ENCODE measurements at places on chromosomes 4 and X. TPM values are rescaled to one million over a fixed set of nuclear protein-coding genes. Genes with fewer than 3 reads are reported as not detected.

Gene ZCCHC18
- polyA plus RNA-seq = 1.3 TPM

Gene DIPK2B
- polyA plus RNA-seq = 1.1 TPM

Gene DCLK2
- 0.61 TPM for polyA plus RNA-seq

DNA sequence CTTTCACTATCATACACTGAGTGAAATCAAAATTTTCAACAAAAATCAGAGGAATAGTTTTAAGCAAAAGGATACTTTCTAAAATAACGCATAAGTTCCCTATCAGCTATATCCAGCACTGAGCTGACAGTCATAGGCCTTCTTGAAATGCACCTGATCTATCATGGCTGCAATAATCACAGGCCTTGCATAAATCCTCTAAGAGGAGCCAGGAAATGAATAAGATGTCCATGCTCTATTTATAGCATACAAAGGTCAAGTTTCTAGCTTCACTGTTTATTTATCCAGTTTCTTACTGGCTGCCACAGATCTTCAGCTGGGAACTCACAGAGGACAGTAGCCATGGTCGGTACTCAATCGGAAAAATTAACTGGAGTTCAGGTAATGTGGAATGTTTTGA is 235.9 kb upstream of the DMD start:
- H3K36me3 ChIP-seq = no peaks in the 10 kb centered on the region
- H3K4me1 ChIP-seq = no peaks in the 10 kb centered on the region
- no peak overlapping the region for H3K27ac ChIP-seq
- no peak overlapping the region for H3K4me3 ChIP-seq
- no peaks in the 10 kb centered on the region for H3K27me3 ChIP-seq
- no peak for DNase-seq

DNA sequence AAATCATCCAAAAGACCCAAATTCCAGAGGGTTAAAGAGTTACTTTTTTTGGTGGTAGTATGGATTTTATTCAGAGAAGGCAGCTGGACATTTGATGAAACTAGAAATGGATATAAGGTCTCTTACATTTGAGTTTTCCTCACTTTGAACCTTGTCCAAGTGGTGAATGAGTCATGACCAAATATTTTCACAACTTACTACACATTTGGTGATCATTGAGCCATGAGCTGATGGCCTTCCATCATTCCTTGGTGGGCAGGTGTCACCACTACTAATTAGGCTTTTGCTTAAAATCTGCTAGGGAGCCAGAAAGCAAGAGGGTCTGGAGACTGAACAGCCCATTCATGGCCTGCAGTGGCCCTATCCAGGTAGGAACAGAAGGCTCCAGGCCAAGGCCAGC is 620.2 kb upstream of the INTU start:
- no peak for DNase-seq
- H3K27me3 ChIP-seq = no peaks in the 10 kb centered on the region
- no peak overlapping the region for H3K27ac ChIP-seq
- no peaks in the 10 kb centered on the region for H3K36me3 ChIP-seq
- H3K4me1 ChIP-seq = no peaks in the 10 kb centered on the region

- no peak overlapping the region for H3K27ac ChIP-seq
- DNase-seq = peak; percentile 3
- no peaks in the 10 kb centered on the region for H3K27me3 ChIP-seq
- no peaks in the 10 kb centered on the region for H3K4me1 ChIP-seq
- no peaks in the 10 kb centered on the region for H3K36me3 ChIP-seq
Observed at GRCh38 chr4:171162478-171162877, 650.7 kb upstream of the GALNTL6 start.

DNA sequence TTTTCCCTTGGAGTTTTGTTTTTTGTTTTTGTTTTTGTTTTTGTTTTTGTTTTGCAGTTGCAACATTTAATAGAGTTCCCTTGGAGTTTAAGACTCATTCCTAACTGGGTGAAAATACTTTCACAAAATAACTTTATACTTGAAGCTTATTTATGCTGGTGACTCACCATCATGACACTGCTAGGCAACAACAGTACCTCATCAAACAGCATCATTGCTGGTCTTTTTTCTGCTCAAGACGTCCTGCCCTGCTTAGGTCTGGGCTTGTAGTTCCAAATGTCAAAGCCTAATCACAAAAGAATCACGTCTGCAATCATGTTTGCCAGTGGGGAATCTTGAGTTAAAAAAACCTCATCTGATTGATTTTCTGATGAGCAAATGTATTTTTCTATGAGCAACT is 105.7 kb upstream of the PRPS2 start:
- H3K27ac ChIP-seq = no peak overlapping the region
- no peaks in the 10 kb centered on the region for H3K27me3 ChIP-seq
- H3K36me3 ChIP-seq = no peaks in the 10 kb centered on the region
- no peaks in the 10 kb centered on the region for H3K4me1 ChIP-seq
